ENCODE measurements at places on chromosomes 11 and 22.

DNA sequence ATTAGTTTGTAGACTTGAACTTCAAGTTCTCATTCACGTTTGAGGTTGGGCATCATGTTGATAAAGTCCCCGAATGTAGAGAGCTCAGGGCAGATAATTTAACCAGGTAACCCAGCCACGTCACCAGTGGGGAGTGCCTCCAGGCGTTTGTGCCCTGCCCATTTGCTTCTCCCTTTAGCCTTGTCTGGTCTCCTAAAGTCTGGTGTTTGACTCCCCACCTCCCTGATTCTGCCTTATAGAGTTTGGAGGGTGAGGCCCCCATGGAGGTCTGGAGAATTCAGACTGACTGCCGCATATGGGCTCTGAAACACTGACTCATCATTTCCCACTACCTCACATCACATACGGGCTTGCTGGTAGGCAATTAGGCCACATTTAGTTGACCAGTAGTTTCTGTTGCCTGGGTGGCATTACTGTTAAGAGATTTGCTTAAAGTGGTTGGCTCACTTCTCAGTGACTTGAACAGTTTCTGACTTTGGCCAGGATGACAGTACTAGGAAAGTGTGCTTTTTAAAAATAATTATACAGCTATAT, 99.3 kb upstream of the GAL start:
- DNase-seq: no peak

DNA sequence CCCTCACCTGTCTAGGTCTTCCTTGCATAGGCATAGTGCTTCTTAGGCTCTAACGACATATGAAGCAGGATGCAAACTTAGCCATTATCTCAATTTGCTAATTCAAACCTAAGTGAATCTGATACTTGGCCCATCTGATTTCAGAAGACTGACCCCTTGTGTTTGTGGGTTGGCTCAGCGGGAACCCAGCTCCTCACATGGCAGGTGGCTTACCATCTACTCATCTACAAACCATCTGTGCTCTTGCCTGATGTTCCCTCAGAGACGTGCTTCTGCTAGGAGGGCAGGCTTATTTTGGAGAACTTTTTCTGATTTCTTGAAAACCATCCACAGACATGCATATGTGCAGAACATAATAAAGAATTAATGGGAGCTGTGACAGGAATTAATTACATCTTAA, 15.2 kb downstream of the ELMOD1 start:
- DNase-seq: no peak

GRCh38 chr11:69035150-69035945, 13.4 kb upstream of the TPCN2 start:
- DNase-seq: peak; percentile 87

- DNase-seq: no peak
These were observed 34.7 kb downstream of the ADAMTS15 start for GRCh38 chr11:130483124-130483523.
